Activated effector memory CD4-positive, alpha-beta T cell treated with Interleukin-2 at 50 U/mL for 16 hours (primary cell): ENCODE measurements at places on chromosomes 1 and 21.
A peak's percentile ranks its signal among the peaks of the same experiment; 100 is the strongest.

DNA sequence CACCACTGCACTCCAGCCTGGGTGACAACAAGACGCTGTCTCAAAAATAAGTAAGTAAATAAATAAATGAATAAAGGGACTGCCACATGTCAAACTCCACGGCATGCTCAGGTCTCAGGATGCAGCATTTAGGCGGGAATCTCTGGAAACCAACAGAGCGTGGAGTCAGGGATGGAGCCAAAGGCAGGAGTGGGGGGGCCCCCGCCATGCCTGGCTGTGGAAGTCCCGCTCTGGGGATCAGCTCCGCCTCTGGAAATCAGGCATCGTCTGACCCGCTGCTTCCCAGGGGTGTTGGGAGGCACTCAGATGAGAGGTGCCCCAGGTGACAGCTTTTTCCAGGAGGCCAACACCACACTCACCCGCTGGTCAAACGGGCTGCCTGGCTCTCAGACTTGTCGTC lies 20.2 kb downstream of the KIF17 start:
- no peak for DNase-seq

DNA sequence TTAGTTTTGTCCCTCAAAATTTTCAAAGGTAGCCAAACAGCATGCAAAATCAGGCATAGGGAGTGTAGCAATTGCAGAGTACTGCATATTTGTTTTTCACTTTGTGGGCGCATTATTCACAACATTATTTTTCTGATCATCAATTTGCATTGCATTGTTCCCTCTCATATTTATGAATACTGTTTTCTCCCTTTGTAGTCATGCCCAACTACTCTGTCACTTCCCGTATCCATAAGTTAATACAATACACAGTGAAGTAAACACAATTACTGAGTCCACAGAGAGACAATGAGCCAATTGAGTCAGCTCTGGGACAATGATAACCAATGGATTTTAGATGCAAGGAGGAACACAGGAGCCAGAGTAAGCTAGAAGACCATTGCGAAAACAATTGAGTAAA lies 944.0 kb upstream of the ADGRL4 start:
- no peak for DNase-seq

- no peak for DNase-seq
Observed at GRCh38 chr1:112836642-112837041, 119.4 kb downstream of the SLC16A1 start.

DNA sequence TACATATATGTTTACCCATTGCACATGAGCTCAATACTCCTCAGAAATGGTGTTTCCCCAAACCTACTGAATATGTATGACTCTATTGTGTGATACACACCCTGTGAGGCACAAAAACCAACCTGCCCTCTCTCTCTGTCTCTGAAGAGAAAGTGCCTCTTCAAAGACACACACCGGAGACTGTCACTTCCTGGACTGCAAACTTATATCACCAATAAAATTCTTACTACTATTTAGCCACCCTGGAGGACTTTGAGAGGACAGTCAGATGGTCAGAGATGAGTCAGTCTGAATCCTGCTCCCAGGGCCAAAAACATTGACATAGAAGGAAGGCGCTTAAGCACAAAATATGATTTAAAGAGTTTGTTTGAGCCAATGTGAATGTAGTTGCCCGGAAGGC lies 110.4 kb downstream of the PPIAL4G start:
- DNase-seq: peak; percentile 29

DNA sequence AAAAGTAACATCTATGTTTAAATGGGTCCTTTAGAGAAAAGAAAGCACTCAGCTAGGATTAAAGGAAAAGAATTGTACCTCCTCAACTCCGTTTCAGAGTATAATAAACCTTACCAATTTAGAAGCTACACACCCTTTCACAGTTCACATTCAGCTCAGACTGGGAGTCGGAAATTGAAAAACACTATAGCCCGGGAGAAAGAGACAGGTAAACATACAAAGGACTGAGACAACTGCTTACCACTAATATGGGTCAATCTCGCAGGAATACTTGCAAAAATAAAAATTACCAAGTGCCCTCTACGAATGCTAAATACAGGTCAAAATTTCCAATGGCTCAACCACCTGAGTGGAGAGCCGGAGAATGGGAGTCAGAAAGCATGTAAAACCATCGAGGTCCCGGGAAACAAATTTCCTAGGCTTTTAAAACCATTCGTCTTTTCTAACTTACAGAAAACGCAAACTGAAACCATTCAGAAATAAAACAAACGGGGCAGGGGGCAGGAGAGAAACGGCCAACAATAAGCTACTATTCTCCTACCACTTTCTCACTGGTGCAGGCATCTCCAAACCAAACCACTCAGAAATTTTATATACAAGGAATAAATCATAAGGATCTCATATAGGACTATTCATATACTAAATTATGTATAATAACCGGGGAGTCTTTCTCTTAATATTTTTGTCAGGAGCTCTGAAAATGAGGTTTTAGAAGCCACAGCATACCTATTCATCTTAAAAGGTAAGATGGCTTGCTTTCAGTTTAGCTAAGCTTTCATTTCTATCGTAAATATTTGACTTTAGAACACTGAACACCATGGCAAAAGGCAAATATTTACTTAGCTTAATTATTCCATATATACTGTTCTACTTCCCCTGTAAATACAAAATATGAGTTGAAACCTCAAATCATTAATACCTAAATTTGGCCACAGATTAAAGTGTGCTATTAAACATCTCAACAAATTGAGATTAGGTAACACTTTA lies 136.5 kb downstream of the RERE start:
- DNase-seq: no peak

DNA sequence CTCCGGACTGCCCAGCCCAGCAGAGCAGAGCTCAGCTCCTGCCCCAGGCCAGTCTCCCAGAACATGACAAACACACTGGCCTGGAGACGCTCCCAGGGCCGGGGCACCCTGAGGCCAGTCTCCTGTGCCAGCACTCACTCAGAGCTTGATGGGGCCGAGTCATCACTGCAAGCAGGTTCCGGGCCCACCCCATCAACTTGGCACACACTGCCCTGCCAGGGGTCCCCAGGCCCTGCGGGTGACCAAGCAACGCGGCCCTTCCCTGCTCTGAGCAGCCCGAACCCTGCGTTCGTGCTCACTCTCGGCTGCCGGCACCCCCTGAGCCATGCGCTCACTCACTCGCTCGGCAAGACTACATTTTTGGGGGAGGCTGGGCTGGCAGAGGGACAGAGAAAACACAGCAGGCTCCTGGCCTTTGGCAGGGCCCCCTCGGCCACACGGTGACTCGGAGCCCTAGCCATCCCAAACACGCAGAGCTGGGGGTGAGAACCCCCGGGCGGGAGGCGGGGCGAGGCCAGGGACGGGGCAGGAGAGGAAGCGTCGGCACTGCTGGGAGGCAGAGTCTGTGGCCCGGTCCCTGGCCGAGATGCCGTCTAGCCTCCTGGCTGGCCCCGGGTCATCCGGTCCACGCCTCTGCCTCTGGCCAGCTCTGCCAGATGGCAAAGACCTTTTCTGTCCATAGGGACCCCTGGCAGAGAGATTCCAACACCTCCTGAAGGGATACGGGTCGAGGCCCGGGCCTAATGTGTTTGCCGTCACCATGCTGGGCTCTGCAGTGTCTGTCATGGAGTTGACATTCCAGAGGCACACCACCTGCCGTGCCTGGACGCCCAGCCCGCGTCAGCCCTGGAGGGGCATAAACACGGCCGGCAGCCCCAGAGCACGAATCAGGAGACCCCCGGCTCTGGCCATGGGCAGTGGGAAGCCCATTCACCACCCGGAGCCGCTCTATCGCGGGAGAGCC lies 68.0 kb downstream of the MEGF6 start:
- DNase-seq: no peak

DNA sequence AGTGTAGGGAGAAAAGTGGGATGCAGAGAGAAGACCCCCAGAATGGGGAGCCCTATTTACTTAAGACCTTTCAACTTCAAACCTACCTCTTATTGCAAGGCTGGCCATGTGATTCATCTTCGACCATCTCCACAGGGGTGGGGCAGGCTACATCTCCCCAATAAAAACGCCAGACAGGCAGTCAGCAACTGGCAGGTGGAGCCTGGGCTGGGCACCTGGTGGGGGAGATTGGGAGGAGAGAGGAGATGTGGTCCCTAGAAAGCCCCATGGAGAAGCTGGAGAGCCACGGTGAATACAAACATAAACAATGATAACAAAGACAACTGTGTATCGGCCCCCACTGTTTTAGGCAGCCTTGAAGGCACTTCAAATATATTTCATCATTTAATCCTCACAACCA lies 336.7 kb upstream of the PROX1 start:
- DNase-seq: no peak
